ENCODE measurements at places on chromosomes 13 and 19.

DNA sequence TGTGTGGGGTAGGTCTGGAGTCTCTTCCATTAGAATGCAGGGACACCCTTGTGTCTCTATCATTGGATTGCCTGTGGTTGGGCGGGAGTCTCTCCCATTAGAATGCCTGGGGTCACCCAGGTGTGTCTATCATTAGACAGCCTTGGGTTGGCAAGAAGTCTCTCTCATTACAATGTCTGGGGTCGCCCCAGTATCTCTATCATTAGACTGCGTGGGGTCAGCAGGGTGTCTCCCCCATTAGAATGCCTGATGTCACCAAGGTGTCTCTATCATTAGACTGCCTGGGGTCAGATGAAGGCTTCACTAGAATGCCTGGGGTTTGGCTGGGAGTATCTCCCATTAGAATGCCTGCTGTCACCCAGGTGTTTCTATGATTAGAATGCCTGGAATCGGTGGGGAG is 1539.0 kb downstream of the UQCRFS1 start:
- no peak for DNase-seq

DNA sequence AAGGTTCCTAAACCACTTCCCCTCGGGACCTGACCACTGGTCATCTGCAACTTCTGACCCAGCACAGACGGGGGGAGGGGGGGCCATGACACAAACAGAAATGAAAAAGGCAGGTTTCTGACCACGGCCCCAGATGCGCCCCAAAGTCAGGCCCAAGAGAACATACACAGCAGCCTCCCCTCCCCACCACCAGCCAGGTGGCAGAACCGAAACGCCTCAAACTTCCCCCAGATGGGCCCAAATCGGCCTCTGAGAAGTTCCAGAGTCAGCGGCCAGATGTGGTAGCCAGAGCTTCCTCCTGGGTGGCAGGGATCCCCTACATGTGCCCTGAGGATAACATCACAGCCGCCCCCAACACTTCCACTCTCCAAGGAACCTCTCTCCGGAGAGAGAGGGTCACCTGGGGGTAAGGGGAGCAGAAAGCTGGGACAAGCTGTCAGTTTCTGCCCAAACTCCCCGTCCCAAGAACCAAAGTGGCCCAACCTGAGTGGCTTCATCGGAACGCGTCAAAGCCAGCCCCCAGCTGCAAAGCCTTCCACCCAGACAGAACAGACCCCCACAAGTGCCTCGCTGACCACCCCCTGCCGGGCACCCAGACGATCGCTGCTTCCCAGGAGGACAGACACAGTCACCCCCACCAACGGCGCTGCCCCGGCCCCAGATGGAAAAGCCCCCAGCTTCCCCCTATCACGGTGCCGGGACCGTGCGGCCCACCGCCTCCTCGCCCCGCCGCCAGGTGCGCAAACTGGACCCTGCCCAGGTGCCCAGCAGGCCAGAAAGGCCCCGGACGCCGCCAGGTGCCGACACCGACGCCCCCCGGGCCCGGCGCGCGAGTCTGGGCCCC is 800 bp downstream of the ELL start:
- no peak for DNase-seq

- DNase-seq = no peak
Measured at GRCh38 chr13:110301606-110302553, 5.1 kb downstream of the COL4A1 start.

- DNase-seq = no peak
Measured at GRCh38 chr13:53340505-53341143, 312.0 kb downstream of the OLFM4 start.

GRCh38 chr19:49387936-49388372 is at the start of gene KASH5:
KASH5 (plus strand) TSS chr19:49388249; CDS start chr19:49390884, 2,635 bp downstream.
- no peak for DNase-seq

DNA sequence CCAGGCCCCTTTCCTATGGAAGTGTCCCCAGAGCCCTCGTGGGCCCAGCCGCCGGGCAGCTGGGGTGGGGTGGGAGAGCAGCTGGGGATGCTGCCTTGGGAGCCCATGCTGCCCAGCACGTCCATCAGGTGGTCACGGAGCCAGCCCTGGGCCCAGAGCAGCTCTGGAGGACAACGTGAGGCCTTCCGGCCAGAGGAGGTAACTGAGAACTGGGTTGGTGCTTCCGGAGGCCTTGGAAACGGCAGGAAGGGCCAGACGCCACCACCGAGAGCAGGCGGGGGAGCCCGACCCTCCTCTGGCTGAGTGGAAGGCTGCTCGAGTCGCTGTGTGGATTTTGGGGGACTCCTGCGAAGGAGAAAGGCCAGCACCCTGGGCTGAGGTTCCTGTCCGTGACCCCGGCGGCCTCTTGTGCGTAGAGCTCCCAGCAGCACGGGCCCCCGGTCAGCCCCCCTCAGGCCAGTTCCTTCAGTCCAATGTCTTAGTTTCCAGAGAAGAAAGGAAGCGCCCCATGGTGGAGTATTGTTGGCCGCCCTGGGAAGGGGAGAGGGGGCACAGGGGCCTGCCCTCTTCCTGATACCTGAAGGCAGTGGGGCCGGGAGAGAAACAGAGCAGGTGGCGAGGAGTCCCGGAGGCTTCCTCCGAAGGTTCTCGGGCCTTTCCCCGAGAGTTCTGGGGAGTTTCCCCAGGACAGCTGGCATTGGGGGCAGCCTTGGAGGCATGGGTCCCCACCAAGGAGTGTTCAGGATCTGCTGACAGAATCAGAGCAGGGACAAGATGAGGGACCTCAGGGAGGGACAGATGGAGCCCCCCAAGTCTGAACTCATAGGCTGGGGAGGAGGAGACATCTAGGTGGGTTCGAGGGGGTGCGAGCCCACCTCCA is 68.8 kb downstream of the MLLT1 start:
- DNase-seq = no peak

GRCh38 chr19:9054765-9055164 is 32.1 kb upstream of the OR1M1 start:
- DNase-seq = no peak

DNA sequence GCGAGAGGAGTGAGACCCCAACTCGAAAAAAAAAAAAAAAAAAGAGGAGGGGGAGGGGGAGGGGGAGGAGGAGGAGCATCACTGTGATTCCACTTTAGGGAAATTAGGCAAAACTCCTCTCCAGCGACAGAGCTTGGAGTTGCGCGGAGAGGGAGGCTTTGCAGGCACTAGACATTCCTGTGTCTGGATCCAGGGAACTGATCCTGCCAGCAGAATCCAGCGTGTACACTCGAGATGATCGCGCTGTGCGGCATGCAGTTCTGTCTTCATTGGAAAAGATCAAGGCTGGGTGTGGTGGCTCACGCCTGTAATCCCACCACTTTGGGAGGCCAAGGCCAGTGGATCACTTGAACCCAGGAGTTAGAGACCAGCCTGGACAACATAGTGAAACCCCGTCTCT is 29.6 kb upstream of the KLF2 start:
- no peak for DNase-seq

DNA sequence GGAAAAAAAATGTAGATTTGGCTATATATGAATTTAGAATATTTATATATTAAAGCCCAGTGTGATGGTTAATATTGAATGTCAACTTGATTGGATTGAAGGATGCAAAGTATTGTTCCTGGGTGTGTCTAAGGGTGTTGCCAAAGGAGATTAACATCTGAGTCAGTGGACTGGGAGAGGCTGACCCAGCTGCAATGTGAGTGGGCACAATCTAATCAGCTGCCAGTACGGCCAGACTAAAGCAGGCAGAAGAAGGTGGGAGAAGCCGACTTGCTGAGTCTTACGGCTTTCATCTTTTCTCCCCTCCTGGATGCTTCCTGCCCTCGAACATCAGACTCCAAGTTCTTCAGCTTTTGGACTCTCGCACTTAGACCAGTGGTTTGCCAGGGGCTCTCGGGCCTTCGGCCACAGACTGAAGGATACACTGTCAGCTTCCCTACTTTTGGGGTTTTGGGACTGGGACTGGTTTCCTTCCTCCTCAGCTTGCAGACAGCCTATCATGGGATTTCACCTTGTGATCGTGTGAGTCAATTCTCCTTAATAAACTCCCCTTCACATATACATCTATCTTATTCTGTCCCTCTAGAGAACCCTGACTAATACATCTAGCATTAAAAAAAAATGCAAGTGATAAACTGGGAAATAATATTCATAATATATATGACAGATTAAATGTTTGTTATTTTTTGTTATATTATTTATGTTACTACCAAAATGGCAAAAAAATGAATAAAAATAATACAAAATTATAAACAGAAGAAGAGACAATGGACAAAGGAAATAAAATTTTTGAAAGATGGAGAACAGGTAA is 122.4 kb downstream of the DLEU7 start:
- DNase-seq = no peak

- no peak for DNase-seq
Measured at GRCh38 chr13:23776698-23777574, 112.3 kb downstream of the MIPEP start.

- no peak for DNase-seq
Measured at GRCh38 chr13:52421216-52421615, 15.2 kb upstream of the THSD1 start.

- peak; percentile 4 for DNase-seq
Measured at GRCh38 chr13:50016444-50016843, 1.2 kb downstream of the KCNRG start.

DNA sequence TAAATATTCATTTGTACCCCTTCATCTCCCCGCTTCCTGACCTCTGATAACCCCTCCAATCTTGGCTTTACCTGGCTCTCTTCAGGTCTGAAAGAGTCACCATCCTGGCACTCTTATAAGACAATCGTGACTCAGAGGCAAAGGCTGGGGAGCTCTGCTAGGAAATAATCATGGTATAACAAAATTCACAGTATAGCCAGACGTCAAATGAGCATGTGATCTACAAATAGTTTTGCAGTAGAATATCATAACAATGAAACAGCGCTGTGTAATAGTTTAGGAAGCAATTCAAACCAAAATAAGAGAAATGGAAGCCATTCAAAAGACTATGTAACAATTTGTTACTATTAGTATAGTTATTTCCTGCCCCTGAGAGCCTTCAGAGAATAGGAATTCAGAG is 34.2 kb downstream of the RXFP2 start:
- DNase-seq = no peak

DNA sequence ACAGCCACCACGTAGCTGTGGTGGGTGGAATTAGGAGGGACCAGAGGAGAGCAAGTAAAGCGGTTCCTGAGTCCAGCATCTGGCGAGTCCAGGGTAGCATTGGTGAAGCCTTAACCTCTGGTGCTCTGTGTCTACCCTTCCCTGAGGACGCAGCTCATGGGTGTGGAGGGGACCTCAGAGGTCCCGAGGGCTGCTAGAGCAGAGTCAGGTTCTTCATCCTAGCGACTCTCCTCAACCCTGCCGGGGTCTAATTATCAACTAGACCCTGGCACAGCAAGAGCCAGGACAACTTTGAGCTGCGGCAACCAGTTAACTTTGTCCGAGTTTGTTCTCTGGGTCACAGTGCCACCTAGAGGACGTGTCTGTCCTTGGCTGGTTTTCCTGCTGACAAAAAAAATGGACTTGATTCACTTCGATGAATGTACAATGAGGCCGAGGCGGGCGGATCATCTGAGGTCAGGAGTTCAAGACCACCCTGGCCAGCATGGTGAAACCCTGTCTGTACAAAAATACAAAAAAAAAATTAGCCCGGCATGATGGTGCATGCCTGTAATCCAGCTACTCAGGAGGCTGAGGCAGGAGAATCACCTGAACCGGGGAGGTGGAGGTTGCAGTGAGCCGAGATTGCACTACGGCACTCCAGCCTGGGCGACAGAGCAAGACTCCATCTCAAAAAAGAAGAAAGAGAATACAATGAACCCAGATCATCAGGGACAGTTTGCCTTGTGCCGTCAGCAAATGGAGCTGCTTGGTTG is 25.0 kb downstream of the TSSK6 start:
- peak; percentile 55 for DNase-seq

GRCh38 chr13:52832313-52832712 is 16.1 kb downstream of the PCDH8 start:
- no peak for DNase-seq

DNA sequence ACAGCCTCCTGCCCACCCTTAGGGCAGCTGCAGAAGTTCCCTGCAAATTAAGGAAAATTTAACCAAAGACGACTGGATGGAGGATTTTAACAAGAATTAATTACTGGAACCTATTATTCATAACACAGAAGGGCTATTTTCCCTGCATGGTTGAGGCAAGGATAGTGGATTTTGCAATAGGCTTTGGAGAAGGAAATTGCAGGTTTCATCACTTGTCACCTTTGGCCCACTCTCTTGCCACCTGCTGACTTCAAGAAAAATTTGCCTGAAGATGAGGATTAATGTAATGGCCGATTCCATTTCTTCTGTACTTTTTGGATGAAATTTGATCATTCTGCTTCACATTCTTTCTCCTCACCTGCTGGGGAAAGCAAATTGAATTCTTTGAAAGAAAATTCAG is 261.7 kb downstream of the FGF9 start:
- DNase-seq = no peak

- DNase-seq = no peak
Measured at GRCh38 chr13:114062754-114063153, 69.7 kb downstream of the RASA3 start.

DNA sequence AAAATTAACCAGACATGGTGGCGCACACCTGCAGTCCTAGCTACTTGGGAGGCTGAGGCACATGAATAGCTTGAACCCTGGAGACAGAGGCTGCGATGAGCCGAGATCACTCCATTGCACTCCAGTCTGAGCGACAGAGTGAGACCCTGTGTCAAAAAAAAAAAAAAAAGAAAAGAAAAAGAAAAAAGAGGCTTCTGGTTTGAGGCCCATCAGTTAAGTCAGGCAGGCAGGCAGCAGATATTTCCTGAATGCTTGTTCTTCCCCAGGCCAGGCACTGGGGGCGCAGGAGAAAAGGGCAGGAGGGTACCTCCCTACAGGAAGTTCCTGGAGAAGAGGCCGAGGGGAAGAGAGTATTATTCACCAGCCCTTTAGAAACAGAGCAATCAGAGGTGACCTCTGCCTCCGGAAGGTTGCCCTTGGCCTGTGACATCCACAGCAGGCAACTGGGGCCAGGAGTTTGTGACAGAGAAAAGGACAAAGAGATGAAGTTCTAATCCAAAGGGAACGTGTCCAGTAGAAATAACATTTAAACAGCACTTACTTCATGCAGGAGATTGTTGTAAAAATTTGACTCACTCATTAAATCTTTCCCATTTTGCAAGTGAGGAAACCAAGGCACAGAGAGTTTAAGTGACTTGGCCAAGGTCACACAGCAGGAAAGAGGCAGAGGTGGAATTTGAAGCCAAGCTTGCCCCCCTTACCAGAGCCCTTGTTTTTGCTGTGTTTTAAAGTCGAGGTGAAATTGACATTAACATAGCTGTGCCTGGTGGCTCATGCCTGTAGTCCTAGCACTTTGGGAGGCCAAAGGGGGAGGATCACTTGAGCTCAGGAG is 4.3 kb upstream of the RLN3 start:
- DNase-seq = no peak

DNA sequence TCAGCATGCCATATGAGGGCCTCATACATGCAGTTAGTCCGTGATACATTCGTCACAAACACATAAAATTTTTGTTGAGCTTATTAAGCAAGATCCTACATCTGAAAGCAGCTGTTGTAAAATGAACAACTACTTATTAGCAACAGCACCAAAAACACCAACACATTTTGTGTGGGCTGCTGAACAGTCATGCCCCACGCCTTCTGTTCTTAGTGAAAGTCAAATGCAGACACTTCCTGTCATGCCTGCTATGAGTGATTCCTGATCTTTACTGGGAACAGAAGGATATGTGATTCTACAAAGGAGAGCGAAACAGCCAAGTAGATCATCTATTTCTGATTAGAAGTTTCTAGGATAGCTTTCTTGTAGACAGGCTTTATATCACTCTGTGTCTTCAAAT is 4.2 kb upstream of the B3GLCT start:
- DNase-seq = no peak
